Stimulated activated CD4-positive, alpha-beta T cell treated with anti-CD3 and anti-CD28 coated beads, Interleukin-2, amount 100 ng/mL, for 24 hours (primary cell): ENCODE measurements at places on chromosomes 2 and 18.

DNA sequence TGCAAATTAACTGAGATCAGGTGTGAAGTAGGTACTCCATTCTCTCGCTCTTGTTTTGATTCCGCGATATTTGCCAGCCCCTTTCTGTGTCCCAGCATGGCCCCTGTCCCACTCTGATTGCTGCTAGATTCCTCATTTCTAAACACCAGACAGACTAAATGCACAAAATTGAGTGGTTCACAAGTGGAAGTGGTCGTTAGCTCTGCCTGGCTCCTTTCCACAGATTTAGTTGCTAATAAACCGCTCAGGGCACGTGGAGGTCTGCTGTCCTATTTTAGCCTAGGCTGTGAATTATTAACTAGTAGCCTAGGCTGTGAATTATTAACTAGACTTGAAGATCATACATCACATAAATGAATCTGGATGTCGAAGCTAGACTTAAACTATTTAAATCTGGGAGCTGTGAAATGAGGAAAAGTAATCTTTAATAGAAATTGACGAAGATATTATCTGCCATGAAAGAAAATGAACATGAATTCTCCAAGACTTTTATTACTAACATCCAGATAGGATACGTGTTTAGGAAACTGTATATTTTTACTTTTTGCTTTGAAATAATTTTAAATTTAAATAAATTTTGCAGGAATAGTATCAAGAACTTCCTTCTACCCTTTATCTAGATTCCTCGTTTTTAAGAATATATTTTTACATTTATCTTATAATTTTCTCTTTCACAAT, 3.7 kb downstream of the IL1RL2 start:
- DNase-seq, result no peak

DNA sequence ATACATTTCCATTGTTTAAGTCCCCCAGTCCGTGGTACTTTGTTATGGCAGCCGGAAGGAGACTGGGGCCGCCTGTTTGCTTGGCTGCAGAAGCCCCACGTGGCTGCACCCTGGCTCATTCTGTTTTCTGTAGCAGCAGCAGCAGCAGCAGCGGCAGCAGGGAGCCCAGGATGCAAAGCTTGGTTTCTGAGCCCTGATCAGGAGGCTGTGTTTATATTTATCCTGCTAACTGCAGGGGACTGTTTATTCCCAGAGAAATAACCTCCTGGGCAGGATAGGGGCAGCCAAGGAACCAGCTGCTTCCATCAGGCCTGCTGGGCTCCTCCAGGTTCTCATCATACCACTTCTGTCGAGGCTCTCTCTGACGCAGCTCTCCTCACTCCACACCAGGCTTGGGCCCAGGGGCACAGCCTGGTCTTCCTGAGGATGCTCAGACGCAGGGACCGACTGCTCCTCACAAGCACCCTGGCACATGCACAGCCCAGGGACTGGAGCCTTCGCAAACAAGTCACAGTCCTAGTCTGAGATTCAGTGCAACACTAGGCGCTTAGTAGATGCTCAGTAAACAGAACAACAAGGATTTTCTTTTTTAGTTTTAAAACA, 139.0 kb downstream of the MSH2 start:
- DNase-seq, result no peak

DNA sequence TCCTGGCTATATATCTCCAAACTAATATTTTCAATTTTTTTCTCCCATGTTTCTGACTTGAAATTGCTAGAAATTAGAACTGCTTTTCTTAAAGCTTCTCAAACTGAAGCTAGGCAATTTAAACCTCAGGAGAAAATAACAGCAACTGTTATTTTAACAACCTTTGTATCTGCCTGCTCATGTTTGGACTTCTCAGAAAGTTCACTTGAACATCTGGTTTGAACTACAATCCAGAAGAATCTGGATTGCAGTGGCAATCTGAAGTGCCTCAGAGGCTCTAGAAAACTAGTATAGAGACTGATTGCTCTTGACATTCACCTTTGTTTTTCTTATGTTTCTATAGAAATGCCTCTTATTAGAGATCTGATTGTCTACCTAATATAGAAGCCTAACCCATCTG, 64.1 kb downstream of the STAT4 start:
- DNase-seq, result no peak

- no peak for DNase-seq
These were observed 3.1 kb downstream of the FECH start for GRCh38 chr18:57583297-57583835.

DNA sequence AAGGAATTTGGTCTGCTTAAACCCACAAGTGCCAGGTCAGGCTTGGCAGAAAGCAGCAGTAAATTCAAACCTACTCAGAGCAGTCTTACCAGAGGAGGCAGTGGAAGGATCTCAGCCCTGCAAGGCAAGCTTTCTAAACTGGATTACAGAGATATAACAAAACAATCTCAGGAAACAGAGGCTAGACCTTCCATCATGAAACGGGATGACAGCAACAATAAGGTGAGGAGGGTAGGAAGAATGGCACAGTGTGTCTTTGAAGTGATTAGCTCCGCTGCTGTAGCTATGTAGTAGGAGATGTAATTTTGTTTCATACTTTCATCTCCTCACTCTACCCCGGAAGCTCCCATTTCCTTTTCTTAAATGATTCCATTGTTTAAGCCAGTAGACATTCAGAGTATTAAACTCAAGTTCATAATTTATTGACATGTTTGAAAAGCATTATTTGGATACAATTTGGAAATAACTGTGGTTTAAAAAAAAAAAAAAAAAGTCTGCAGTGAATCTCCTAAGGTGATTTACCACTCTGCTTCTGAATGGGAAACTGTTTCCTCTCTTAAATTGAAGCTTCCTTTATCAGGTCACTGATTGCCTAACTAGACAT, 29.4 kb upstream of the DYSF start:
- no peak for DNase-seq

- no peak for DNase-seq
These were observed 23.1 kb upstream of the COPS8 start for GRCh38 chr2:237062585-237062984.

DNA sequence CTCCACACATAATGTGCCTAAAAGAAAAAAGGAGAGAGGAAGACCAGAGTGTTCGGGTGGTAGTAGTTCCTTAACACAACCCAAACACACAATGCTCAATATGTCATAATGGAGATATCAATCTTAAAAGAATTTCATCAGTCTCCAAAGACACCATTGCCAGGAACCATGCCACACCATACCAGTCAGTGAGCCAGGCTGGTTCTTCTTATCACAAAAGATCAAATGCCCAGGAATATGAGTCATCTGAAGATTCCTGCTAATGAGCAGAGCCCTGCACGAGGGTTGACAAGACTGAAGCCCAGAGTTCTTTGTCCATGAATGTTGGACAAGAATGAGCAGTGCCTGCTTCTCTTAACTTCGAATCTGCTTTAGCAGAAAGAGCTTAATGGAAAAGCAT, 262.3 kb downstream of the ZNF516 start:
- no peak for DNase-seq

- no peak for DNase-seq
These were observed 10.3 kb downstream of the TUBB6 start for GRCh38 chr18:12318334-12318697.

- no peak for DNase-seq
These were observed at the start of gene REG1B for GRCh38 chr2:79087785-79088364. Gene REG1B, minus strand, starts transcription at chr2:79087993. Its CDS starts 381 bp downstream, at chr2:79087612.

DNA sequence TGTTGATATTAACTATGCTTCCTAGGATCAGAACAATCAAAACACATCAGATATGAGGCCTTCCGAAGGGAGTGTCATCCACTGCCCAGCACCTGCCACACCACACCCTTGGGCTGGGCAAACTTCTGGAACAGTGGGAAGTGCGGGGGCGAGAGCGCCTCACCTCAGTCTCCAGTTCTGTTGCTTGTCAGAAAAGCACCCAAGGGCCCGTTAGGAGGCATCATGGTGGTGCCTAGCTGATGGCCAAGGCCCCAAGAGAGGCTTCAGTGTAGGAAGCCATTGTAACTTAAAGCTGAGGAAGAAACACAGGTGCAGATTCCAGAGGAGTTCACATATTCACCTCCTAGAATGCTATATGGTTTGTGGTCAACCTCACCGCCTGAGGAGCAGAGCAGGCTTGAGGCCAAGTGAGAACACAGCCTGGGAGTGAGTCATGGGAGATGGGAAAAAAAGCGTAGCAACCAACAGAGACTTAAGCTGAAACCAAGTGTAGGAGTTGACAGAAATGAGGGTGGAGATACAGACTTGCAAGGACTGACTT, 85.1 kb upstream of the ATL2 start:
- peak; percentile 62 for DNase-seq

DNA sequence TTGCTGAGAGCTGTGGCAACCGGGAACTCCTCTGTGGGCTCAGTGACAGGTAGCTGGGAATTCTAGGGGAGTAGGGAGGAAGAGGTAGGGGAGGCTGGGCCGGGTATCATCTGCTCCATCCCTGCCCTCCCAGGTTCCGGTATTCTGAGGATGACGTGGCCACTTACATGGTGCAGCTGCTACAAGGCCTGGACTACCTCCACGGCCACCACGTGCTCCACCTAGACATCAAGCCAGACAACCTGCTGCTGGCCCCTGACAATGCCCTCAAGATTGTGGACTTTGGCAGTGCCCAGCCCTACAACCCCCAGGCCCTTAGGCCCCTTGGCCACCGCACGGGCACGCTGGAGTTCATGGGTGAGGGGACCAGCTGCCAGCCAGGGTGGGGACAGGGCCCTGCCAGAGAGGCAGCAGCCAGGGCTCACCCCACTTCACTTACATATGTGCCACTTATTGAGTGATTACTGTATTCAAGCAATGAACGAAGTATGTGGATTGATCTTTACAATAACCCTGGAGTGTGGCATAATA, 8.0 kb upstream of the GMPPA start:
- no peak for DNase-seq

GRCh38 chr2:75022516-75022915, 64.1 kb downstream of the POLE4 start:
- DNase-seq, result no peak

DNA sequence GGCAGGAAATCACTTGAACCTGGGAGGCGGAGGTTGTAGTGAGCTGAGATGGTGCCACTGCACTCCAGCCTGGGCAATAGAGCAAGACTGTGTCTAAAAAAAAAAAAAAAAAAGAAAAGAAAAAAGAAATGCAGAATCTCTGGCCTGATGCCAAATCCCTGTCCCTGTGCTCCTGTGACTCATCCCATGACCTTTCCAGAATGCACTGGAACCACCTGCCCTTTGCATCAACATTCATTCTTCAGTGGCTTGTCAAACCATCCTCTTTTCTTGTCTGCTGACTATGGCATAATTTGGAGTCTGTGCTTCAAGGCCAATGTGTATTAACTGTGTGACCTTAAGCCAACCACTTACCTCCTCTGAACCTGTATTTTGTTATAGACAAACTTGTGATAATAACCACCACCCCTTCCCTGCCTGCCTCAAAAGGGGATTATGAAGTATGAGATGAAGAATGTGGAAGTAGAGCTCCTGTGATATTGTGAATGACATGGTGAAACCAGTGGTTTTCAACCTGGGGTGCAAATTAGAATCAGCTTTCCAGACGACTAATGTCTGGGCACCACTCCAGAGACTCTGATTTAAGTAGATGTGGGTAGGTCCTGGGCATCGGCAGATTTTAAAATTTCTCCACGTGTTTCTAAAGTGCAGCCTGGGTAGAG, 189.3 kb downstream of the CLIP4 start:
- no peak for DNase-seq

DNA sequence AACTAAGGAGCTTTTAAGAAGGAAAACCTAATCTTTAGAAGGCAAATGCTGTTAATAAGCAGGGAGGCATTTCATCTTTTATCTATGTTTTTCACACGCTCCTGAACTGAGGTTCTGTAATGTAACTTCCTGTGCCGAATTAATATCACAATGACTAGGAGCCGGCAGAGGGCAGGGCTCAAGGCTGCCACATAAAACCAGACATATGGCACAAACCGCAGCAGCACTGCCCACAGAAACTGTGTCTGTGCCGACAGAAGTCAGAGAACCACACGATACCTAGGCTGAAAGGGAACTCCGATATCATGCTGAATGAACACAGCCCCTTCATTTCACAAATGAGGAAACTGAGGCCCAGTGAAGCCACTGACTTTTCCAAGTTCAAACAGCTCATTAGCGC, 112.1 kb downstream of the EIPR1 start:
- no peak for DNase-seq

DNA sequence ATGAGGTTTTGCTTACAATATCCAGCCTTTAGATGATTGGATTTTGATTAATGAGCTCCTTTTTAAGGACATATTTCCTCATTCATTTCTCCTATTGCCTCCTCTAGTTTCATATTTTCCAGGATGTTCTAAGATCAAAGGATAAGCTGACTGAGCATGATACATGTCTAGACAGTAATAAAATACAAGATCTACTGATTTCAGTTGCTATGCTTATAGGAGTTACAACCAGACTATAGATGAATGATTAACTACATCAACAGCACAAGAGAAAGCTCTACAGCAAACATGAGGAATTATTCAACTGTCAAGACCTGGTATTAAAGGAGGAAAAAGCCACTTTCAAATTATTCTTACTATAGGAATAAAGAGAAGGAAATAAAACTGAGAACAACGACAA, 85.0 kb upstream of the LINC00305 start:
- no peak for DNase-seq

GRCh38 chr2:69718338-69718965, 23.5 kb upstream of the ANXA4 start:
- no peak for DNase-seq

GRCh38 chr2:152155209-152155608, 20.4 kb downstream of the STAM2 start:
- no peak for DNase-seq

- DNase-seq, result no peak
These were observed 69.7 kb downstream of the LYPD6 start for GRCh38 chr2:149399934-149400615.

DNA sequence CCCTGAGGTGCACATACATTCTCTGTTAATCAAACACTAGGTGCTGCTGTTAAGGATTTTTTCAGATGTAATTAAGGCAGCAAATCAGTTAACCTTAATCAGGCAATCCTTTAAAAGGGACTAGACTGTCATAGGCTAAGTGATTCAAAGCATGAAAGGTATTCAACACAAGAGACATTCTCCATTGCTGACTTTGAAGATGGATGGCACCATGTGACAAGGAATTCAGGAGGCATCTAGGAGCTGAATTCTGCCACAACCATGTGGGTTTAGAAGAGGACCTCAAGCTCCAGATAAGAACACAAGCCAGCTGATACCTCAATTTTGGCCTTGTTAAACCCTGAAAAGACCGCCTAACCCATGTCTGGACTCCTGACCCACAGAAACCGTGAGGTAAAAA, 84.0 kb downstream of the SMAD2 start:
- DNase-seq, result no peak

GRCh38 chr18:13216092-13216582, 2.4 kb upstream of the LDLRAD4 start:
- peak; percentile 58 for DNase-seq
